ENCODE measurements at places on chromosomes 12 and 14. TPM values are rescaled to one million over a fixed set of nuclear protein-coding genes. Genes with fewer than 3 reads are reported as not detected.

DNA sequence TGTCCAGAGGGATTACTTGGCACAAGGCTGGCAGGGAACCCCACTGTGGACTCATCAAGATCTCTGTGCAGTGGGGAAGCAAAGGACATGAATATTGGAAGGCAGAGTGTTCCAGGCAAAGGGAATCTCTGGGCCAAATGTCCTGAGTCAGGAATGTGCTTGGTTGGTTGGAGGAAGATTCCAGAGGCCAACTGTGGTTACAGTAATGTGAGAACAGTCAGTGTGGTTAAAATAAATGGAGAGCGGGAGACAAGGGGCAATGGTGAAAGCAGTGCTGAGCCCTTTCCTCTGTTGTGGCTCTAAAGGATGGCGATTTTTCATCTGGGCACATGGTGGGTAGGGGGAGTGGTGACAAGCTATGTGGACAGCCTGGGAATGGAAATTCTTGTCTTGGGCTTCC is 948.2 kb downstream of the BCL11B start:
- DNase-seq = no peak

- peak; percentile 50 for DNase-seq
Measured at GRCh38 chr14:37589715-37590427, 5.2 kb downstream of the FOXA1 start.

CD27 gene
- not detected for total RNA-seq

KLRB1 gene
- total RNA-seq = not detected

DNA sequence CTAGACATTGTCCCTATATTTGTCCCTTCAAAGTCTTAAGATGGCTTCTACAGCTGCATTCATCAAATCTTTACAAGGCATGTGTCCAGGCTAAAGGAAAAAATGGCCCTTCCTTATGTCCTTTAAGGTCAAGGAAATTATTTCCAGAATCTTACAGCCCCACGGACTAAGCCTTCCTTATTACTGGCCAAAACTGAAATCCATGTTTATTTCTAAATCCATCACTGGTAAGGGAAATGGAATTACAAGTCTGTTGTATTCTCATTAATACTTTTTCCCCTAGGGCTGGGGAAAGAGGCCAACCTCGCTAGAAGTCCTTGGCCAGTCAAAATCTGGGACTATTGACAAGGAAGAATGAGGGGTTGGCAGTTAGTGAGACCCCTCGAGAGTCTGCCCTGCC is 252.5 kb downstream of the TMEM132C start:
- DNase-seq = no peak

DNA sequence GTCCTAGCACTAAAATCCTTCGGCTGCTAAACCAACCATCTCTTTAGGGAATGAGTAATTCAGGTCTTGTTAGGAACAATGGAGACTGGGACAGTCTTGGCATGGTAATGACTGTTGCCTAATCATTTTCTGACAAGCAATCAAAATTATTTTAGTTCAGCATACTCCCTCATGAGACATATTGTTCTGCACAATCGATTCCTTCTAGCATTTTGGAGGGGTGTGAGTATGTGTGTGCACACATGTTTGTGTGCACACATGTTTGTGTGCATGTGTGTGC is 2.1 kb upstream of the KRT1 start:
- no peak for DNase-seq

GRCh38 chr12:57239587-57240065 is 10.1 kb downstream of the SHMT2 start:
- no peak for DNase-seq

DNA sequence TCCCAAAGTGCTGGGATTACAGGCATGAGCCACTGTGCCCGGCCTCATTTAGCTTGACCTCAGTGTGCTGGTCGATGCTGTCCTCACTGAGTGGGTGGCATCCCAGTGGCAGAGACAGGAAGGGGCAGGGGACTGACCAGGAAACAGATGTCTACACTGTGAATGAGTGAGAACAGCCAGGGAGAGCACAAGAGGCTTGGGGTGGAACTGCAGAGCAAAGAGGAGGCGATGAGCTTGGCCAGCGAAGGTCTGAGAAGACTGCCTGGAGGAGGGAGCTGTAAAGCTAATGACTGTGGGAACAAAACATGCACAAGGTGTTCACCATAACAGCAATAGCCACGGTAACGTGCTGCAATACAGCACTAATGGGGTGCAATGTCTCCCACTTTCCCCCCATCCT is 57.2 kb upstream of the BEGAIN start:
- peak; percentile 58 for DNase-seq

WNT1 gene
- not detected for total RNA-seq

- no peak for DNase-seq
Measured at GRCh38 chr12:76984566-76984965, 80.8 kb downstream of the E2F7 start.

APOLD1 gene
- 3.3 TPM for total RNA-seq

- no peak for DNase-seq
Measured at GRCh38 chr14:52558688-52559087, 6.1 kb downstream of the GPR137C start.

DNA sequence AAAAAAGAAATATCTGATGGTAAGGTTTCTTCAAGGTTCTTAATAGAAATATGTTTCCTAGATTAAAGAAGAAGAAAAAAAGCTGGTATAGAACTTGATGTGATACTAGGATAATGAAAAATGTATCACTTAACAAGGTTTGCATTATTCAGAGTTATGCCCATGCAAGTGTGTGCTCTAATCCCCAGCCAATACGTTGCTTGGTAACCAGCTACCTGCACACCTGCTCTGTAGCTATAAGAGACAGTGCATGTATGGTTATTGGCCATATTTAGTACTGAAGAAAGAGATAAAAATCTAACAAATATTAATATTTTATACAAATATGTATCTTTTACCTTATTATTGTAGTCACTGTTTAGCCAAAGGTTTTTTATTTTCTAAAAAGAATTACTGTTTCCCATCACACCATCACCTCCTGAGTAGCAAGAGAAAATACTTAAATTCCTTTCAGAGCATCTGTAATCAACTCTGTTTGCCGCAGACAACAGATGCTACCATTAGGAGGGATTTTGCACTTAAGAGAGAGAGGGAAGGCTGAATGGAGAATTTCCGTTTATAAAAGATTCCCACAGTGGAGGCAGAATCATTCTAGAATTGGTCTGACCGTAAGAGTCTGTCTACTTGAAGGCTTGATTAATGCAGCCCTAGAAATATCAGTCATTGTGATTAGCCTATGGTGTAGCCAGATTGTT is 115.6 kb downstream of the NEDD1 start:
- no peak for DNase-seq

GRCh38 chr12:32868885-32869284 is 27.7 kb downstream of the PKP2 start:
- no peak for DNase-seq

- DNase-seq = peak; percentile 92
Measured at GRCh38 chr12:50732591-50732990, 31.3 kb upstream of the ATF1 start.

DNA sequence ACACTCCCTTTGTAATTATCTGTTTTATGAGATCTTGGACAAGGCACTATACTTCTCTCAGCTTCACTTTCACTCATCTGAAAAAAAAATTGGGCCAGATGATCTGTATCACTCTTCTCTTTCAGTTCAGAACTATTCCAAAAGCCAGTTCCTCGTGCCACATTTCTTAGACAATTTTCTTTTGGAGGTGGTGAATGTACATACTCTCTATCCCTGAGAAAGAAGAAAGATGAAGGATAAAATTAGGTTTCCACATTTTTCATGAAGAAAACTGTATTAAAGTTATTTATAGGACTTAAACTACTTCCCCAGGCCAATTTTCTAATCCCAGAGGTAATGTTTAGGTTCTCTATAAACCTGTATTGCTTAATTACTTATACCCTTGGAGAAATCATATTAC is 171.6 kb downstream of the SLC6A15 start:
- no peak for DNase-seq

LUM gene
- total RNA-seq = 1,762 TPM

- DNase-seq = no peak
Measured at GRCh38 chr12:85821759-85822158, 14.4 kb downstream of the RASSF9 start.

GRCh38 chr14:102795060-102795925 is 18.0 kb downstream of the TRAF3 start:
- DNase-seq = peak; percentile 91

All from osteoblast (primary cell).